ENCODE measurements at places on chromosomes 3 and 15.
A peak's percentile ranks its signal among the peaks of the same experiment; 100 is the strongest.

- DNase-seq: no peak
These were observed 462.2 kb downstream of the NSUN3 start for GRCh38 chr3:94525043-94525442.

GRCh38 chr3:47310391-47310790 lies 27.6 kb downstream of the KLHL18 start:
- DNase-seq: no peak

DNA sequence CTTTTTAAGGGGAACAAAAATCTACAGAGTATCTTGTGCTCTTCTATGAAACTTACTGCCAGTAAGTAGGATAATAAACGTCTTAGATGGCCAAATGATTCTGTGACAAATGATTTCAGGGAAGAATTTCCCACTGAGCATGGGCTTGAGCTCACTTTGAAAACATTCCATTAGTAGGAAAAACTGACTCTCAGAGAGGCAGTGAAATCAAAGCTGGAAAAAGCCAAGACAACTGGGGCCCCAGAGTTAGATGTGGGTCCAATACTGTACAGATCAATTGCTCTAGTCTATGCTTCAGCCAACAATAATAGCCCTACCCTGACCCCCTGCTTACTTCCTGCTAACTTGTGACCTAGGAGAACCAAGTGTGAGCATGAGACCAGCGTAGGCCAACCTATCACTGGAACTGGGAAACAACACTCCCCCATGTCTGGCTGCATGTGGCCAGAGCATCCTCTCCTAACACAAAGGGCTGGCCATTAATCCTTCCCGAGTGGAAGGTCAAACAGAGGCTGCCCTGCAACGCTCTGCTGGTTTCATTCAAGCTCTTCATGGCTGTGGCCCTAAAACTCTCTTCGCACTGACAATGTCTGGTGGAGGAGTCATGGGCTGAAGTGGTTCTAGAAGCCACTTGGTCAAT lies 68.8 kb downstream of the FOXB1 start:
- no peak for DNase-seq

- DNase-seq: peak; percentile 37
These were observed 301.4 kb downstream of the OCA2 start for GRCh38 chr15:27797765-27798164.

DNA sequence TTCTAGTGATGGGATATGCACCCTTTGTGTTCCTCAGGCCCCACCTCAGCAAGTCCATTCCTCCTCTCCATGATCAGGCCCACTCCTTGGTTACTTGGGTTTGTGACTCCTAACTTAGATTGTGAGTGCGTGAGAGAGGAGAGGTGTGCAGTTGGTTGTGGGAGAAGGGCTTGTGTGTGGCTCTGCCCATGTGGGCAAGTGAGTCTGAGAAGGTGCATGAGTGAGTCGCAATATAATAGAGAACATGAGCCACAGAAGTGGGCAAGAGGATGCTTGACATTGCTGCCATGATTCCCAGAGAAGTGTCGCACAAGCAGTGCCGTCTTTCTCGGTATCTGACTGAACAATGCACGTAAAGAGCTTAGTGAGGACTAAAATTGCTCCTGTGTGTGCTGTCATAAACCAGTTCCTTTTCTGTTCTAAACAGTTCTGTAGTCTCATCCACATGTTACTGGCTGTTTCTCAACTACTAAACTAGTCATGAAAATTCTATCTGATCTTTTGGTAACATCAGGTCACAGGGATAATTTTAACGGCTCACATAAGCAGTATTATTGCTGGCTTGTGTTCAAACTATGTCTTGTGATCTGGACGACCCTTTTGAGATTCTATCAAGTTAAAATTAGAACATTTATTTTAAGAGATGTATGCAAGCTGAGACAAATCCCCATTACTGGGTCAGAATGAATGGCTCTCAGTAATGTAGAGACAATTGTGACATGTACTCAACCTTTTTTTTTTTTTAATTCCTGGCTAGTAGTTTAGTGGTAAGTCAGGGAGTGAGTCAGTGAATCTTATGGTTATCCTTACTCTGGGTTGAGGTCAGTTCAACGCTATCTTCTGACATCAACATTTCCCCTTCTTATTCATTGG lies 25.6 kb downstream of the GYG1 start:
- DNase-seq: no peak

DNA sequence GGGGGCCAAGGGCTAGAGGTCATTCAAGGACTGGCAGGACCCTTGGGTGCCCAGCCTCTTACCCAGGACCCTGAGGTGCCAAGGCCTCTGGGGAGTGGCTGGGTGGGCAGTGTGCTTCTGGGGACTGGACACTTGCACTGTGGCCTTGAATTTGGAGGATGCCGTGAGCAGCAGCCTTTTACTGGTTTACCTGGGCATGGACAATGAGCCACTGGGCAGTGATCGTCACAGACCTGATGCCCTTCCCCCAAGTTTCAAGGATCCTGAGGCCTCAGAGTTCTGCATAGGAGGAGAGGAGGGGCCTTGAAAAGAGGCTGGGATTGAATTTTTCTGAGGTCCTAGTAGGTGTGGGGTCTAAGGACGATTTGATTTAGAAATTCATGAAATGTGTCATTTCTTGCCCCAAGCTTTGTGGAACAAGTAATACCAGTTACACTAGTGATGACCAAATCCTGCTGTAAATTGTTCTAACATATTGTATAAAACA lies 146.1 kb upstream of the TPM1 start:
- no peak for DNase-seq
